Sciatic nerve (tissue), 2 donors: ENCODE measurements at places on chromosomes 3 and 15.

GRCh38 chr3:40404591-40405198 is 17.7 kb downstream of the ENTPD3 start:
- DNase-seq, result no peak

- no peak for DNase-seq
These were observed 23.0 kb upstream of the PLSCR4 start for GRCh38 chr3:146273721-146274407.

DNA sequence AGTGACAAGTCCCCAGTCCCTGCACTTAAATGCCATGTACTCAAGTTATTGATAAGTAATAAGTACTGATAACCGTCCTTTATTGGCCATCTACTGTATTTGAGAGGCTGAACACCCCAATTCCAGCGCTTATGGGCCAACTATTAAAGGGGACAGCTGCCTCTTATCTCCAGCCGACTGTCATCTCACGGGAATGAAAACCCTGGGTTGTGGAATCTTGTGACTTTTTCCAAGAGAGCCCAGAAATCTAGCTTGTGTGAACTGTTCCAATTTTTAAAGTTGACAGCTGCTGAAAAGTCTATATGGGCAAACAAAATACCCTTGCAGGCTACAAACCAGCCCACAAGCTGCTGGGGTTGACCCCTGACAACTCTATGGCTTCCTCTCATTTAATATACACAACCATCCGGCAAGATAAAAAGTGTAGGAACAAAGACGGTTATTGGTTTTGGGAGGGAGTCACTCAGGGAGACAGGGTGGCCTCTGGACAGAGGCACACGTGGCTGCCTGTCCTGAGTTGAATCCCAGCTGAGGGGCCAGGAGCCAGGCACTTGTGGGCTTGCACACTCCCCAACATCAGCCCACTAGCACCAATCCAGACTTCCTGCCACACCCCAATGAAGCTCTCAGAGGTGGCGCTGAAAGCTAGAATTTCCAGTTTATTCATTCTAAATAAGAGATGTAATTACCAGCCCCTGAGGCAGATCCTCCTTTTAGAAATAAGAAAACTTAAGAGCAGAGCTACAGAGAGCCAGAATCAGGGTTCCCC is 16.2 kb downstream of the SPSB4 start:
- DNase-seq, result no peak

- DNase-seq, result no peak
These were observed 34.0 kb downstream of the PRKCD start for GRCh38 chr3:53195066-53195450.

- no peak for DNase-seq
These were observed 55.4 kb upstream of the SNRPN start for GRCh38 chr15:24899367-24899766.

DNA sequence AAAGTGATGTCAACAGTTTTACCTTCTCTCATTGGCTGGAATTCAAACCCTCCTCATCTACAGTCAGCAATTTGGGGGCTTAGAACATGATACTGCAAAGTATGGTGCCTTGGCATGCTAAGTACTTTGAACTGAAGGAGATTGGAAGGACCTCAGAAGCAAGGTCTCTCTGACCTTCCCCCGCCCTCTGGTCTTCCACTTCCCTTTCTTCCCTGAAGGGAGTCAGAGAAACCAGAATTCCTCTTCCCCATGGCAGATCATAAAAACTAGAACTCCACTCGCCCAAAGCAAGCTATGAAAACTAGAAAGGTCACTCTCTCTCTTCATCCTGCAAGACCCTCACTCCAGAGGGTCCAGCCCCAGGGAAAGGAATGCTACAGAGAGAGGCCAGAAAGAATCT is 64.2 kb downstream of the CD200R1L start:
- no peak for DNase-seq

GRCh38 chr15:66823601-66824000 is 121.6 kb downstream of the SMAD6 start:
- peak; percentile 21 for DNase-seq
